ENCODE measurements at places on chromosomes 2 and 18.

GRCh38 chr2:134208825-134209224 lies 45.0 kb upstream of the MGAT5 start:
- DNase-seq, result no peak

GRCh38 chr18:79380816-79381806 lies 14.6 kb upstream of the NFATC1 start:
- DNase-seq, result peak; percentile 47

DNA sequence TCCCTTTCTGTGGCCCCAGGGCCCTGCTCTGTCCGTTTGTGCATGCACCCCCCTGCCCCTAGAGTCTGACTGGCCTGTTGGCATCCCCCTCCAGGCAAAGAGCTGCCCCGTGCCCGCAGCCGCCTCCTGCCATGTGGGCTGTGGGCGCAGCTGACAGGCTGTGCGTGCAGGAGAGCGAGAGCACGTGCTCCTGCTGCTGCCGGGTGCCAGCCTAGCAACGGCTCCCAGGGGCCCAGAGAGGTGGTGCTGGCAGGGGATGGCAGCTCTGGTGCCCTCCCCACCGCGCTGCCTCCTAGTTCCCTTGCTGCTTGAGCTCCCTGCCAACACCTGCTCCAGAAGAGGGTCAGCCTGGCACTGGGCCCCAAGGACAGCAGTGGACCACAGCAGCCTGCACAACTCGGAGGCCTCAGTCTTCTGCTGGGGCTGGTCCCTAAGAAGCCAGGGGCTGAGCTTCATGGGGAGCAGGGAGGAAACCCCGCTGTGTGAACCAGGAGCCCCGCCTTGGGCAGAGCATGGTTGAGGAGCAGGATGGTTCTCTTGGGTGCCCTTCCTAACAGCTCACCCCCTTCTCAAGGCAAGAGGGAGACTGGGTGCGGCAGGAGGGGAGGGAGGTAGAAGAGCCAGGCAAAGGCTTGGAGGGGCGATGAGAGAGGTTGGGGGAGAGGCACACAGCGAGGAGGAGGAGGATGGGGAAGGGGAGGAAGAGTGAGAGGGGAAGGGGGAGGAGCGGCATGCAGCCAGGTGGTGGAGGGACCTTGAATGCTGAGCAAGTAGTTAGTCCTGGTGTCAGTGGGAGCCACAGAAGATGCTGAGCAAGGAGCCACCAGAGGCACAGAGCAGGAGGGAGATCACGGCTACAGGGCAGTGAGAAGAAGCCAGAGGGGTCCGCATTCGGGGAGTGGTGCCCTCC lies 23.8 kb upstream of the PTMA start:
- DNase-seq, result no peak

DNA sequence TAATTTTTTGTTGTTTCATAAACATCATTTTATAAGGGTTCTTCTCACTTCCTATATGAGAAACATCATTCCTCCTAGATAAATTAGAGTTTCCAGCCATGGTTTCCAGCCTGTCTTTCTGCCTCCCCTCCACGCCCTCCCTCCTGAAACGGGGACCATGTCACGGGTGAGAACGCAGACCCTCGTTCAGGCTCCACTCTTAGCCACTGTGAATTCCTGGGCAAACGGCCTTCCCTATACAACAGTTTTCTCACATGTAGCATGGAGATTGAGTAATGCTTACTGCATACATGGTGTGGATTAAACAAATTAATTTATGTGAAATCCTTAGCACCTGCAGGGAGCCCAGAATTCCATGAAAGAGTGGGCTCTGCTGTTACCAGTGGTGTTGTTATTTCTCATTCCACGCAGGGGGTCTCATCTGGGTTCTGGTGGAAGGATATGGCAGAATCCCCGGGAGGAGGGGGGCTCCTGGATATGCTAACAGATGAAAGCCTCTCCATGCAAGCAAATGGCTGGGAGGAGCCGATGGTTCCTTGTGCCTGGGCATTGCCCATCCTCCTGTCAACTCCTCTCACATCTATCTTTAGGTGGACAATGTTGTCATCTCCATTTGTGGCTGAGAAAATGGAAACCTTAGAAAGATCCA lies 54.0 kb upstream of the TWIST2 start:
- DNase-seq, result no peak

DNA sequence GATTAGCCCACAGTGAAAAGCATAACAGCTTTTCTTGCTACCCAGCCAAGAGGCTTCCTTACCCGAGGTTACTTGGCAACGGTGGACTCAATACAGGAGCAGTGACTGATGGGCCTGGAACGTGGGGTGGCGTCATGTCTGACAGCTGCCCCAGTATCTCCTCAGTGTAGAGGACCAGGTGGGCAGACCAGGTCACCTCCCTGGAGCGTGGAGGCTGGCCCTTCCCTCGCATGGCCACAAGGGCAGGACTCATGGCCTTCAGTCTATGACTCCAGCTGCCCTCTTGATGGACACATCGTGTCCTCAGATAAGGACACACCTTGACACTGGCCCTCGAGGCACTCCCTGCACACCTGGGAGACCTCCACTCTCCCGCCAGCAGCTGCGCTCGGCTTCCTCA lies 6.4 kb downstream of the ASPRV1 start:
- DNase-seq, result no peak

- no peak for DNase-seq
Measured at GRCh38 chr18:49697757-49698524, 115.4 kb downstream of the ACAA2 start.

DNA sequence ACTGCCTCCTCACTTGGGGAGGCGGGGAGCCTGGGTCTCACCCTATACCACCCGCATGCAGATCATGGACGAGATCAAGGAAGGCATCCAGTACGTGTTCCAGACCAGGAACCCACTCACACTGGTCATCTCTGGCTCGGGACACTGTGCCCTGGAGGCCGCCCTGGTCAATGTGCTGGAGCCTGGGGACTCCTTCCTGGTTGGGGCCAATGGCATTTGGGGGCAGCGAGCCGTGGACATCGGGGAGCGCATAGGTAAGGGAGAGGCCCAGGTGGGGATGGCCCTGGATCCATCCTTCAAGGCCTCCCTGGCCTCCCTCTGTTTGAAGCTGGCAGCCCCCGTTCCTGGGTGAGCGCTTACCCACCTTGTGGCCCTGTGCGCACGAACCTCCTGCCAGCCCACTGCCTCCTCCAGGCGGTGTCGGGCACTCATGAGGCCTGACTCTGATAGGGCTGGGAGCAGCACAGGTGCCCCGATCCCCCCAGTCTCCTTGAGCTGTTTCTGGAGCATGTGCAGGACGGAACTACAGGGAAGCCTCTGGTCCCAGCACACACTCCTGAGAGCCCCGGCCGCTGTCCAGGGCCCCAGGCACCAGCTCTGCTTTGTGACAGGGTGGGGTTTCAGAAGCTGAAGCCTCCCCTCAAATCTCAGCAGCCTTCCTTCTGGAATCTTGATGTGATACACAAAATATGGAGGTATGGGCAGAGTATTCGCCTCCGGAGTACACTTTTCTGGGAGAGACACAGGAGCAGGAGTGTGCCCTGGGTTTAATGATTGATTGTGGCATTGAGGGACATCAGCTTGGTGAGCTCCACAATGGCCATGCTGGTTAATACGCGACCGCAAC lies 708 bp downstream of the AGXT start:
- no peak for DNase-seq

DNA sequence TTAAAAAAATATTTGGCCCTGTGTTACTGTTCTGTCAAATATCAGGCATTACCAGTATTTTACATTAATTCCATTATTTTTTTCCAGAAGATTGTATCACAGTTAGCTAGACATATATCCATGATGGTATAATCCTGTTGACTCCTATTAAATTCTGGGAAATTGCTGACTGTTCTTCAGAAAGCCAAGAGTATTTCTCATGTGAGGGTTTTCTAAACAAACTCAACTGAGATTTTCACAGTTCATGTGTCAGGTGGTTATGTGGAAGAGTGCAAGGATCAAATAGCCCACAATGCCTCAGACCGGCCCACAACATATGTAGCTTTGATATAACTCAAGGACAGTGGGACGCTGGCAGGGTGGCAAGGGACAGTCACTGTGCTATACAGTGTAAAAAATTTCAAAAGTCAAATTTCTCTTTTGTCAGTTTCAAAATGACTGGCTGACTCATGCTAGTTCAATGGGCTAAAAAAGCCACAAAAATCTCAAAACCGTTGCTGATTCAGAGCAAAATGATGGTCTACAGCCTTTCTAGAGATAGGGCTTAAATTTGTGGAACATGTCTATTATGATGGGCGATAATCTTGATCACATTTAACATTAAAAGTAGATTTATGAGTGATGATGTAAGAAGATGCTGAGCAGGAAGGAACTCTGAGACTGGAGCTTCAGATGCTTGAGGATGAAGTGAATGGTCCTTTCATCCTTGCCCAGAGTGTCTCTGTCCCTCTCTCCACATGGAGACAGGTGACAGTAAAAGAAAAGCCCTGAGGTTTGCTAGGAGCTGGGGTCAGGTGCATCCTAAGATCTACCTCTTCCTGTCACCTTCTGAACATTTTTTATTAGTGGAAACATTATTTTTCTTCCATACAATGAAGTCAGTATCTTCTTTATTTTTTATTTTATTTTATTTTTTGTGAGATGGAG lies 175.8 kb upstream of the PIEZO2 start:
- no peak for DNase-seq

- no peak for DNase-seq
Measured at GRCh38 chr2:38097988-38098385, 22.0 kb upstream of the CYP1B1 start.

DNA sequence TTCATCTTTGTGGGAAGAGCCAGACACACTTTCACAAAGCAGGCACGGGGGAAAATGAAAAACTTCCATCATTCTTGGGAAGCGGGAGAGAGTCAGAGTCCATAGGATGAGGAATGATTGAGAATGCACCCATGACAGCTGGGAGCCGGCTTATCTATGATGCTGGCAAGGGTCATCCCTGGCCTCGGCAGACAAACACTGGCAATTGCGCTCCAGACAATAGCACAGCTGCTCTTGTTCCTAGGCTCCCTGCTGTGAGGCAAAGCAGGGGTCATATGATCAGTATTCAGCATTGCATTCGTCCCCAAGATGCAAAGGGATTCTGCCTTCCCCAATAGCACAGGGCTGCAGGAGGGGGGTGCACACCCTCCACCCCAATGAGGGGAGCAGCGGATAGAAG lies 33.0 kb downstream of the CYRIA start:
- no peak for DNase-seq

DNA sequence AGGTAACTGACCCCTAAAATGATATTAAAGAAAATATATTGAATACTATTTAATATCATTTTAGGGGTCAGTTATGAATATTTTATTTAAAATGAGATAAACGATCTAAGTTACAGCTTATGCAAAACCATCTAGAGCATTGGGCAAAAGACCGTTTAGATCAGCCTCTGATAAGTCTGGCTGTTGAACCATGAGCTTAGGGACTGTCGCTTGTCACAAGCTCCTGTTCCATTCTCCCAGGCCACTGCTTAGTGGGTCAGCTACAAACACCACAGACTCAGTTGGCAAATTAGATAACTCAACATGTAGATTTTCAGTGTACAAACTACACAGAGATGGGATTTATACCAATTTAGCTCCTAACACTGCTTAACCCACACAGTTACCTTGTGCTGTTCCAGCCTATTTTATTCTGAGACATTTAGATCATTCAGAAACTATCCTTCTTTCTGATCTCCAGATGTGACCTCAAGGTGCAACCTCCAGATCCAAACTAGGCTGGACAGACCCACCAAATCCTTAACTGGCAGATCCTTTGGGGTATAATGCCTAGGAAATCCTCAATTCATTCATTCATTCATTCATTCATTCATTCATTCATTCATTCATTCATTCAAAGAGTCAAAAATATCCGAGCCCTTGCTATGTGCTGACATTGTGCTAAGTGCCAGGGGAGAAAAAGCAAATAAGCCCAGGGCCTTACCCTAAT lies 82.8 kb downstream of the HRH4 start:
- DNase-seq, result no peak

DNA sequence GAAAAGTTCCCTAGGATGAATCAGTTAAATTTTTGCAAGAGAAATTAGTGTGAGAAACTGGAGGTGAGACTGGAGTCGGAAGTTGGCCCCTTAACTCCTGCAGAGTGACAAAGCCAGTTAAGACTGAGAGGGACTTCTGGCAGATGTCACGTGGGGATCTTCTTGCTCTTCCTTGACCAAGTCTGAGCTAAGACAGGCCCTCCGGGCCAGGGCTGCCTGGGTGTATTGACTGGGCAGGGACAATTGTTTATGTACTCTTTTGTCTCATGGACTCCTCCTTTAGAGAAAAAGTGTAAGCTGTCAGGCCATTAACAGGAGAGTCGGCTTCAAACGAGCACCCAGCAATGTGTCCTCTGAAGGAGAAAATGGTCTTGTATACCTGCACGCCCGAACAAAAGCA lies 48.6 kb upstream of the RALBP1 start:
- DNase-seq, result no peak

DNA sequence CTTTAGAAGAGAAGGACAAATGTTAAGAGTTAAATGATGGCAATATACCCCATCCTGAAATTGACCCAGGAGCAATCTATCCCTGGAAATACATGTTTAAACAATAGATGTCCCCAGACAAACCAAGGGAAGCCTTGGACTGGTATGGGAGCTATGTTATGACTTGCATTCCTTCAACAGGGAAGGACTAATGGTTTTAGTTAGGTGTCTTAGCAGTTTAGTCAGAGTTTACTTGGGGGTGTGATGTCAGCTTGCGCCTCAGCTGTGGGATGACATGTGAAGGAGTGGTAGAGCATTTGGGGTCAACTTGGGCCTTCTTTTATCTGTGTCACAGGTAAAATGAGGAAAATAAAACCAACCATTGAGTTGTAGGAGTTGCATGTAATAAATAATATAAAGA lies 36.8 kb downstream of the SPC25 start:
- DNase-seq, result no peak

- DNase-seq, result no peak
Measured at GRCh38 chr2:179692610-179693009, 168.8 kb downstream of the ZNF385B start.

DNA sequence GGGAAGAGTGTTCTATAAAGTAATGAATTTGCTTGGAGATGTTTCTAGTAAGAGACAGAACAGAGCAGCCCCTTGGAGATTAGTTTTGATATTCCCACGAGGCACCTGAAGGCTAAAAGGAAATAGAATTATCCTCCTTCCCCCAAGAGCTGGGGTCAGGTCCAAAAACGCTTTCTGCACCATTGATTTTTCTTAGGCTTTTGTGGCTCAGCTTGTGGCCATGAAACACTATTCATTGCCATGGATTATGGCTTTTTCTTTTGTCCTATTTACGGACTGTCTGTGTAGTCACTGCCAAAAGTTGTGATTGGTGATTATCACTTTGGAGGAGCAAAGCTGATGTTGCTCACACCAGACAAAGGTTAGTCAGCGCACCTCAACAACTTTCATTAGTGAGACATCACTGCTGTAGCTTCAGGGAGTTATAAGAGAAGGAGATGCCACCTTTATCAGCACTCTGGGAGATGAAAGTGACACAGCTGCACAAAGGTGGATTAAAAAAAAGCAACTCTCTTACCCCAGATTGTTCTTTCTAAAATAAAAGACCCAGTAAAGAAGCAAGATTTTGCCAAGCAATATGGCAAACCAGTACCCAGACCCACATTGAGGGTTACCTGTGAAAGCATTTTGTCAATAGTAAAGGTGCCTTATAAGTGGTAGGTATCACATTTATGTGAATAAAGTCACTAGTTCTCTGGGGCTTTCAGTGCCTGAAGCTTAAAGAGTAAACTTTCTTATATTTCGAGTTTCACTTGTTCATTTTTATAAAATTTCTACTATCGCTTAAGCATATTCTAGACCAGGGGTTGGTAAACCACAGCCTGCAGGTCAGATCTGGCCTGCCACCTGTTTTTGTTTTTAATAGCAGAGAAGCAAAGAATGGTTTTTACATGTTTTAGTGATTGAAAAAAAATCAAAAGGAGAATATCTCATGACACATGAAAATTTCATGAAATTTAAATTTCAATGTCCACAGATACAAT lies 10.6 kb downstream of the CXCR4 start:
- DNase-seq, result no peak

GRCh38 chr2:181642086-181642485 lies 14.8 kb downstream of the CERKL start:
- DNase-seq, result no peak

Data from activated naive CD4-positive, alpha-beta T cell (primary cell).